ENCODE measurements at places on chromosomes 6 and 20.

DNA sequence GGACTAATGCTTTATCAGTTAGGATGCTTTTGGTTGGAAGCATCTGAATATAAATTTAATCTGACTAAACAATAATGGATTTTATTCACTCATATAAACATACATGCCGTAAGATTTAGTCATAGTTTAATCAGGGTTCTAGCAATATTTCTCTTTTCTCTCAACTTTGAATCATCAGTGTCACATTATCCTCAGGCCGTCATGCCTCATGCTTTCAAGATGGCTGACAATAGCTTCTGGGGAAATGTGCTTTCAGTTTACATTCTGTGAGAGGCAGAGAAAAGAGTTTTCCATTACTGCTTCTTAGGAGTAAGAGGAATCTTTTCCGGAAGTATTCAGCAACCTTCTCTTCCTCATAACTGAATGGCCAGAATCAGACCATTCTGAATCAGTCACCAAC is 162.2 kb downstream of the GJA1 start:
- DNase-seq, result no peak

- DNase-seq, result no peak
Measured at GRCh38 chr6:111573131-111573883, 32.4 kb downstream of the TRAF3IP2 start.

- no peak for DNase-seq
Measured at GRCh38 chr6:41964201-41964887, 22.7 kb upstream of the CCND3 start.

- DNase-seq, result no peak
Measured at GRCh38 chr6:87016772-87017171, 78.1 kb downstream of the CGA start.

GRCh38 chr6:166449641-166450040 is 66.9 kb upstream of the MPC1 start:
- no peak for DNase-seq

GRCh38 chr20:3051385-3052019 is 5.7 kb downstream of the MRPS26 start:
- no peak for DNase-seq

- DNase-seq, result no peak
Measured at GRCh38 chr6:146813554-146813953, 214.8 kb downstream of the ADGB start.

GRCh38 chr6:6366803-6367202 is 46.3 kb upstream of the F13A1 start:
- DNase-seq, result no peak

GRCh38 chr20:646107-646867 is 6.7 kb downstream of the SRXN1 start:
- DNase-seq, result no peak

DNA sequence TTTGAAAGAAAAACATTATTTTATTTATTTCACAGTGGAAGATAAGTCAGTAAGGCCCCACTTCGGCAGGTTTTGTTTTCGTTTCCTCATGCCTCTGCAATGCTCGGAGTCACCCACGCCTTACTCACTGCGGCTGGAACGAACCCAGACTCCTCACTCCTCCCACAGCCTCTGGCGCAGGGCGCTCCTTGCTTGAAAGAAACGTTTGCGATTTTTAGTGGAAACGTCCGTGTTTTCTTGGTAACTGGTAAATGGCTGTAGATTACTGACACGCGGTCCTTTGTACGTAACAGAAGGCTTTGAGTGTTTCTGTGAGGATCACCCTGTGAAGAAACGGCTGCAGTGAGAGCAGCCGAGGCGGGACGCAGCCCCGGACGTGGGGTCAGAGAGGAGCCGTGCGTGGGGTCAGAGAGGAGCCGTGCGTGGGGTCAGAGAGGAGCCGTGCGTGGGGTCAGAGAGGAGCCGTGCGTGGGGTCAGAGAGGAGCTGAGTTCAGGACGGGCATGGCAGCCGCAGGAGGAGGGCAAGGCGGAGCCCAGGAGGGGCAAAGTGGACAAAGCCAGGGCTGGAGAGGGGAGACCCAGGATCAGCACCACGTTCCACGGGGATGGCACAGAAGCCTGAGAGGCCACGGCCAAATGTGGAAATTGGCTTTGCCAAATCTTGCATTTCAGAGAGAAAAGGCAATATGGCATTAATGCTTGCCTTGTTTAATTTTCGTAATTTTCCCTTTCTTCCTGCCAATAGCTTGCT is 198.6 kb upstream of the THBS2 start:
- DNase-seq, result peak; percentile 31

- DNase-seq, result no peak
Measured at GRCh38 chr6:38364775-38365174, 275.0 kb downstream of the BTBD9 start.
